Astrocyte (in vitro differentiated cells and primary cell): ENCODE measurements at places on chromosomes 7 and 10. TPM values are rescaled to one million over a fixed set of nuclear protein-coding genes. Genes with fewer than 3 reads are reported as not detected.

DNA sequence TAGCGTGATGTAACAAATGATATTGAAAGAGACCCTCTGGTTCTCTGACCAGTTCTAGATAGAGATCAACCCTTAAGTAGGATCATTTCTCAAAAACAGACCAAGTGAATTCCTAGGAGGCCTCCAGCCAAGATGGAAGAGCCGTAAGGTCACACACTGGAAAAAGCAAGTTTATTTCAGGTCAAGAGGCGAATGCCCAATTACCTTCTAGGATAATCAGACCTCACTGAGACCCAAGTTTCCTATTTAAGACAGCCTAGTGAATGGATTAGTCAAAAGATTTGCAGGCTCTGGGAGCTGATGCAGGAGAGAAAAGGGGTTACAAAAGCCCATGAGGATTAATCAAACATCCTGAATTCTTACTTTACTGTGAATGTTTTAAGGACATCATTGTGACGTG lies 486.1 kb upstream of the NRP1 start:
- no peaks in the 10 kb centered on the region for H3K4me1 ChIP-seq
- no peaks in the 10 kb centered on the region for H3K36me3 ChIP-seq
- no peak overlapping the region for H3K4me3 ChIP-seq
- no peaks in the 10 kb centered on the region for H3K27me3 ChIP-seq

DNA sequence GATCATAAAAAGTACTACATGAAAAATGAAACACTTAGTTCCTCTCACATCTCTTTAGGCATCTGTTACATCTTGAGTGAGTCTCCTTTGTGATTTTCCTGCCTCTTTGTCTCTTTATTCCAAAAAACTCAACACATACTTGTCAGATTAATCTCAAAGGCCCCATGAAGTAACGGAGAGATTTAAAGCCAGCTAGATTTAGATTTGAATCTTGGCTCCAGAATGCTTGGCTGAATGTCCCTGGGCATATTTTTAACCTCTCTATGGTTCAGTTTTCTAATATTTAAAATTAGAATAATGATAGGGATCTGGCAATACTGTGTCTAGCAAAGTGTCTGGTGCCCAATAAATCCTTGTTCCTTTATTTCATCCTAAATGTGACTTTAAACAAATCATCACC lies 140.0 kb downstream of the DGKB start:
- H3K4me1 ChIP-seq, result peaks cover 10% of the 10 kb centered on the region
- no peak for DNase-seq
- H3K27ac ChIP-seq, result no peak overlapping the region
- H3K36me3 ChIP-seq, result no peaks in the 10 kb centered on the region

DNA sequence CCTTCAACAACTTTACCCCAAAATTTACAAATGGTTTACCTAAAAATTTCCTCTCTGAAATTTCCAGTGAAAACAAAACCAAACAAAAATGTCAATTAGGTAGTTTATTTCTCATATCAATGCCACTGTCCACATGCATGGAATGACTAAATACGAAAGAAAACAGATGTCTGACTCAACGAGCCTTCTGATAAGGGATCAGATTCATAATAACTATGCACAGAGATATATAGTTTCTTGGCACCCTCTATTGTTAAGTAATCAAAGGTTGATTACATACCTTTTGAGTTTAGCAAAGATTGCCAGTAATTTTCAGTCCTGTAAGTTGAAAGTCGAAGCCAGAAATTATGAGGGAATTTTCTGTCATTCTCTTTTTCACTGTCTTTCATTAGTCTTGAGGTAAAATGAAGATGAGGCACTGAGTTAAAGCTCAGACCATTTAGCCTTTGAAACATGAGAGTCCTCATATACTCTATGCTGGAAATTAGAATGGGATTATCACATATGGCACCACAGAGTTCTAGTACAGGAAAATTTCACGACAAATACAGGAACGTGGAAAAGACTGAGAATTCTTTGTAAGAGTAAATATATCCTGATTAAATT lies 519.1 kb upstream of the ANKRD30A start:
- no peak overlapping the region for H3K27ac ChIP-seq
- no peaks in the 10 kb centered on the region for H3K36me3 ChIP-seq
- H3K27me3 ChIP-seq, result no peaks in the 10 kb centered on the region
- peak; percentile 18 for DNase-seq
- H3K4me3 ChIP-seq, result no peak overlapping the region
- H3K4me1 ChIP-seq, result peaks cover 20% of the 10 kb centered on the region

DNA sequence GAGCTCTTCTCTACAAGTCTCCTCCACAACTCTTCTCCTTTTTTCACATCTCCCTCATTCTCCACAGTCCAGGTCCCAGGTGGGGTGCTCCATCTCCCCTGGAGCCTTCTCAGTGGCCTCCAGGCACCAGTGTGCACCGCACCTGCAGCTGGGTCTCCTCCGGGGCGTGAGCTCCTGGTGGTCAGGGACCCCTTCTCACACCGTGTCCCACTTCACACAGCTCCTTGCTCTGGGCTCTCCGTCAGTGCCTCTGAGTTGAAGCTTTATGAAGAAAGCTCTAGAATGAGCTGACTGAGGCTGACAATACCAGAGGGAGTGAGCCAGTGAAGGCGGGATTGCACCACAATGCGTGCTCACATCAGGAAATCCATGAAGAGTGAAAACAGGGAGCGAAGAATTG lies 290.2 kb downstream of the DNAJB6 start:
- no peak for DNase-seq
- no peak overlapping the region for H3K27ac ChIP-seq
- H3K4me3 ChIP-seq, result no peak overlapping the region
- H3K4me1 ChIP-seq, result no peaks in the 10 kb centered on the region

GRCh38 chr10:102799691-102800471 lies 37.3 kb downstream of the CYP17A1 start:
- no peak overlapping the region for H3K27ac ChIP-seq
- peaks cover 38% of the 10 kb centered on the region for H3K4me1 ChIP-seq
- DNase-seq, result peak; percentile 31
- no peaks in the 10 kb centered on the region for H3K27me3 ChIP-seq
- no peak overlapping the region for H3K4me3 ChIP-seq
- peaks cover 6% of the 10 kb centered on the region for H3K36me3 ChIP-seq

GRCh38 chr10:119348106-119348505 lies 140.7 kb downstream of the GRK5 start:
- no peak for DNase-seq
- no peaks in the 10 kb centered on the region for H3K36me3 ChIP-seq

The PRR15 gene
- 7.2 and 11.1 TPM in 2 replicates for total RNA-seq

DNA sequence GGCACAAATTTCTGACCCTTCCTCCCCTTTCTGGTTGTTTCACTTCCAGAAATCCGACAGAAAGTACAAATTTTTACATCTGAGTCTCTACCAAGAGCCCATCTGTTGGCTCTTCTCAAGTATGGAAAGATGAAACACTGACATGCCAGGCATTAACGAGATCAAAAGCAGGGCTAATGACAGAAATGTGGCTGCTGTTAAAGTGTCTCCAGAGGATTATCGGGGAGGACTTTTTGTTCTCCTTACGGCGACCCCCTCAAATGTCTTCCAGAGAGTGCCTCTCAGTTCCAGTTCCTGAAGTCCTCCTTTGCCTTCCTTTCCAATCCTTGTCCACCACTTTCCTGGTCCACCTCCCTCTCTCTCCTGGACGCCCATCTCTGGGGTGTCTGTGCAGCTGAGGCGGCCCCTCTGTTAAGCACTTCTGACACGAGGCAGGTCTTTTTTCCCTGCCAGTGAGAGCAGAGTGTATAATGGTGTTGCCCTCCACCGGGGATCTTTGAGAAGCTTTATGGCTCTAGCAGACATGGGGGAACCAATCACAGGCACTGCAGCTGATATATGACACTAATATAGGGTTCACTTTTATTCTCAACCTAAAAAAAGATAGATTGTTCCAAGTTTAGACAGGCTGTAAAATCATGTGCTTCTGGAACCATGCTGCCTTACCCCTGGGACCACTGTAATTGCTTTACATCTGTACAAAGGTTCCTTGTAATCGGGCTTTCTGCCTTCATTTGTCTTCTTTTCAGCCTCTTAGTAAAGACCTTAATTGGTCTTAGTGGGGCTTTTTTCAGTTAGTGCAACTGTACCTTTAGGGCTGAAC lies 757.1 kb downstream of the AUTS2 start:
- no peak for DNase-seq
- H3K4me3 ChIP-seq, result no peak overlapping the region

The ITPRID1 gene
- not detected in 2 replicates for total RNA-seq

DNA sequence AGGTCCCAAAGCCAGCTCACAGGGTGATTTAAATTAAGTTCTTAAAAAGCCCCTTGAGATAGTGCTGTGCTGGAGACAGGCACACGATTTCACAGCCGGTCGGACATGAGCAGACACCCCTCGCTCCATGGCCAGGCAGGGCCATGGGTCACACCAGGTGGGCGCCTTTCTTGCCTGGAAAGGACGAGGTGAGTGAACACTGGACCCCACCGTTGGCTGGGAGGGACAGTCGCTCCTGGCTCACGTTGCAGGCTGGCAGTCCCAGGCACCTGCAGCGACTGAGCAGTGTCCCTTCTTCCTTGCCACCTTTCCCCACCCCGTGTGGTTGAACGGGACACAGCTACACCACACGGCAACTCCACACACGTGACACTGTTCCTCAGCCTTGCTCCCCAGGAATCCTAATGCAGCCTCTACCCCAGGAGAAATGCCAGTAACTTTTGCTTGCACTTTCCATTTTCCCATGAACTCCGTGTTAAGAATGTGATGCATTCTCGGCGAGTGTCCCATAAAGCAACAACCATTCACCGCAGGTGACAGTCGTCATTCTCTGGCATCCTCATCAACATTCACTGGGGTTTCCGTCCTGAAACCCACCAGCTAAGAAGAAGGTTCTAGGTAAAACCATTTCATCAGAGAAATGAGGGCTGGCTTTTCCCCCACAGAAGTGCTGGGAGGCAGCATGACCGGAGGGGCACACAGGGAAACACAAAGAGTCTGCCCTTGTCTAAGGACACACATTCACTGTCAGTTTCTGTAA lies 217.4 kb downstream of the ZMYND11 start:
- no peak overlapping the region for H3K4me3 ChIP-seq
- peaks cover 6% of the 10 kb centered on the region for H3K36me3 ChIP-seq
- no peak for DNase-seq
- no peak overlapping the region for H3K27ac ChIP-seq
- no peaks in the 10 kb centered on the region for H3K4me1 ChIP-seq
- no peaks in the 10 kb centered on the region for H3K27me3 ChIP-seq

The MSRB2 gene
- 18.9 and 19.8 TPM in 2 replicates for total RNA-seq

- no peaks in the 10 kb centered on the region for H3K36me3 ChIP-seq
- peaks cover 4% of the 10 kb centered on the region for H3K4me1 ChIP-seq
- H3K27ac ChIP-seq, result no peak overlapping the region
These were observed 262.8 kb upstream of the IMMP2L start for GRCh38 chr7:111825046-111825445.

The LGI1 gene
- 0.41 and 2.0 TPM in 2 replicates for total RNA-seq

The PPP1R17 gene
- total RNA-seq, result not detected in 2 replicates

DNA sequence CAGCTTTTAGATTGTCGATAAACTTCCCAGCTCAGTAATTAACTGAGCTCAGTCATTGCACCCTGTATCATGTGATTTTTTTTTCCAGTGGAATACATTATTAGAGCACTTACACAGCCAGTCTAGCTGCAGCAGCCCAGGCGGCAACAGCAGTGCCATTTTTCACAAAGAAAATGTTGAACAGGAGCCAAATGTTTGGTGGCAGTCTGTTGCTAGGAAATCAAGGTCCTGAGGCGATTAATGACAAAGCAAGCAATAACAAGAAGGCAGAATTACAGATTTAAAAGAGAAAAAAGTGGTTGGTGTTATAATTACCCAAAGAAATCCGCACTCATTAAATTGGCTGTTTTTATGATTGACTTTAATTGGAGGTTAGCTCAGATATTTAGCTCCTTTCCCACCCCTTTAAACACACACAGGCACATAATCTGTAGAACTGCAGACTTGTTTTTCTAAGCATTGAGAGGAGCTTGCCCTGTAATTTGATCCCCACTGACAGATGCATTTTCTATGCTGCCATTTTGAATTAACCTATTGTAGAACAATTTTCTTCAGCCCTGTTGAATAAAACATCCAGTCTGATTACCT lies 267.4 kb downstream of the ADK start:
- H3K36me3 ChIP-seq, result no peaks in the 10 kb centered on the region
- H3K27me3 ChIP-seq, result no peaks in the 10 kb centered on the region
- DNase-seq, result peak; percentile 5
- H3K4me3 ChIP-seq, result no peak overlapping the region
